ENCODE measurements at places on chromosomes 7 and 10.

DNA sequence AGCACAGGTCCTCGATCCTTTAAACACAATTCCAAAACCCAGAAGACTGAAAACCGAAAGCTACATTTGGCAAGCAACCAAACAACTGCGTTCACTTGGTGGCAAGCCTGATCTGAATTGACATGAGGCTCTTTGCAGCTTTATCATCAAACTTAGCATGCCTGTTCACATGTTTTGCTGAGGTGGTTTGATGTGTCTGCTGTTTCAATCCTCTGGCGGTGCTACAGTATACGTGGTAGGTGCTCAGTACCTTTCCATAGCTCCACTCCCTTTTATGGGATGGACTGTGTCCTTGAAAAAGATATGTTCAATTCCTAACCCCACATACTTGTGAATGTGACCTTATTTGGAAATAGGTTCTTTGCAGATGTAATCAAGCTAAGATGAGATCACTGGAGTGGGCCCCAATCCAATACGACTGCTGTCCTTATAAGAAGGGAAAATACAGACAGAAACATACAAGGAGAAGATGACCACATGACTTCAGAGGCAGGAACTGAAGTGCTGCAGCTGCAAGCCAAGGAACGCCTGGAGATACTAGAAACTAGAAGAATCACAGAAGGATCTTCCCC lies 33.4 kb downstream of the CCDC6 start:
- peak; percentile 86 for DNase-seq

- DNase-seq = no peak
These were observed 630.0 kb upstream of the GRM3 start for GRCh38 chr7:86013662-86014061.

DNA sequence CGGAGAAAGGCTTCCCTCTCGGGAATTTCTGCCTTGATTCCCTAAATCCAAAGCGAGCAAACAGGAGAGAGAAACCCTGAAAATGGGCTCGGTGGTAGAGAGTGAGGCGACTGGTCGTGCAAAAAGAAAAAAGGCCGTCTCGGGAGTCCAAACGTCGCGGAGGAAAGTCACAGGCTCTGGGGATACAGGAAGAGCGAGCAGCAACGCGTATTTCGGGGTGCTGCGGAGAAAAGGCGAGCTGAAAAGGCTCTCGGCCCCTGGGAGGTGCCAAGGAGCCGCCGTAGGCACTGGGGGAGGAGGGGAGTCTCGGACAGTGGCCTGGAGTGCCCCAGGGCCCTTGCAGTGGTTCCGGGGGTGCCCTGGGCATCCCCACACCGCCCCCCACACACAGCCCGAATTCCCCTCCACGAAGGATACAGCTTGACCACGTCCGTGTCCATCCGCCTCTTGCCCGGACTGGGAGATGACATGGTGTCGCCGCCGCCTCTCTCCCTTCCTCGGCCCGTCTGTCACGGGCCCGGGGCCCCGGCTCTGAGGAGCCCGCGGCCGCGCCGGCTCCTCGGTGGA lies 591 bp downstream of the UBE2H start:
- DNase-seq = peak; percentile 21

DNA sequence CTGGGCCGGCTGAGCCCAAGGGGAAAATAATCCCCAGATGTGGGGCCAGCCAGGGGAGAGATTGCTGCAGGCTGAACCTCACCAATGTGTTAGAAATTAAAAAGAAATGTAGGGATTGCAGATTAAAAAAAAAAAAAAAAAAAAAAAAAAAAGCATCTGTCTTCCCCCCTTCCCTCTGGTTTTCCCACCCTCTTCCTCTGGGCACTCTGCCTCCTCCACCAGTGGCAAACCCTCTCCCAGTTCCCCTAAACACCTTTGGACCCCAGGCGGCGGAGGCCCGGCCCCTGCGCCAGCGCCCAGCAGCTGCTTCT lies 7.1 kb downstream of the MNX1 start:
- DNase-seq = no peak

GRCh38 chr10:6868036-6868725 lies 288.1 kb upstream of the PRKCQ start:
- DNase-seq = no peak

GRCh38 chr7:157590526-157590925 lies 253.7 kb downstream of the DNAJB6 start:
- no peak for DNase-seq

- DNase-seq = no peak
These were observed 49.8 kb downstream of the KLF6 start for GRCh38 chr10:3735175-3735574.

Data from AG10803 (cell line).